ENCODE measurements at places on chromosomes 3 and 15. TPM values are rescaled to one million over a fixed set of nuclear protein-coding genes. Genes with fewer than 3 reads are reported as not detected.

Gene RTP4
- total RNA-seq, result 0.93 TPM

- DNase-seq, result no peak
These were observed 223.0 kb downstream of the NR2F2 start for GRCh38 chr15:96553451-96553850.

DNA sequence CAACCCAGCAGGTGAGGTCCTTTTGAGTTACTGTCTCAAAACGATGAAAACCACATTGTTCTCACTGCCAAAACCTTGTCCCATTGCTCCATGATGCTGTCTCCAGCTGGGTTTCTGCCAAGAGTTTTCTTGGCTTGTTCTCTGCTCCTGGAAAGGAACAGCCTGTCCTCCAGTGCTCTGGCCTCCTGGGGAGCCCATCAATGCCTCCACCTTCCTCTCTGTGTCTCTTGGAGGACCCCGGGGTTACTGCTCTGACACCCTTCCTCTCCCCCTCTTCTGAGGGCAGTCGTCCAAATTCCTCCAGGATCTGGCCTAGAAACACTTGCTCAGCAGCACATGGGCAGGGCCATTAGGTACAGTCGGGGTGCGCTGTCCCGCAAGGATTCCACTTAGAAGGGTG is 63.9 kb upstream of the RGMA start:
- DNase-seq, result peak; percentile 76

GRCh38 chr3:8516047-8516661 is 14.5 kb downstream of the LMCD1 start:
- DNase-seq, result no peak

Gene FRG2C
- not detected for total RNA-seq

All from left ventricle myocardium inferior (tissue), 1 donor.